Mesothelial cell of epicardium (in vitro differentiated cells): ENCODE measurements at places on chromosomes 16 and 17.

DNA sequence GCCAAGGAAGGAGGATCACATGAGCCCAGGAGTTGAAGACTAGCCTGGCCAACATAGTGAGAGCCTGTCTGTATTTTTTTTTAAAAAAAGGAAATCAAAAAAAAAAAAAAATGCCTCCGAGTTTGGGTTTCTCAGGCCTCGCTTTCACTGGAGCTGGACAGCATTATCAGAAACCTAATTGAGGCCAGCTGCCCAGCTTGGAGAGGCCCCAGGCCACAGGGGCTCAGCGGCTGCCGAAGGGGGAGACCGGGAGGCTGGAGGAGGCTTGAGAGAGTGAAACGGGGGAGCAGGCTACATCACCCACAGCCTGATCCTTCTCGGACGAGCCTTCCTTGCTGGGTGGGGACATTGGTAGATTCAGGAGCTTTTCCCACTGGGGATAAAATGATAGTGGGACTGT, 5.1 kb downstream of the TTYH2 start:
- H3K27ac ChIP-seq: no peak overlapping the region
- peaks cover 11% of the 10 kb centered on the region for H3K4me1 ChIP-seq
- no peak overlapping the region for H3K4me3 ChIP-seq
- H3K36me3 ChIP-seq: no peaks in the 10 kb centered on the region
- no peak for DNase-seq

DNA sequence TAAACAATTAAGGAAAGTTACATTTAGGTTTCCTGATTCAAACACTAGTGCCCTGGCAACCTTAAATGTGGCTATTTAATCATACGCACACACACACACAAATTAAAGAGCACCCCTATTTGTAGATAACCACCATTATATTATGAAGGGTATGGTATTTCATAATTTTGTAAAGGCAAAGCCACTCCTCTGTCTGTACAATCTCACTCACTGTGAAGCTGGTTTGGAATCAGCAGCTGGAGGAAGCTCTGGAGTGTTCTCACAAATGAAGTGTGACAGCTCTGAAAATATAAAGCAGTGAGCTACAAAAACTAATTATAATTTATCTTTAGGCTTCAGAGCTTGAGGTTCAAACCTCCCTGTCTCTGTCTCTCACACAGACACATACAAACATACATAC, 57.9 kb upstream of the KCNJ16 start:
- no peaks in the 10 kb centered on the region for H3K27me3 ChIP-seq
- H3K36me3 ChIP-seq: no peaks in the 10 kb centered on the region
- no peak overlapping the region for H3K4me3 ChIP-seq
- no peak for DNase-seq
- no peak overlapping the region for H3K27ac ChIP-seq
- H3K4me1 ChIP-seq: peaks cover 26% of the 10 kb centered on the region

DNA sequence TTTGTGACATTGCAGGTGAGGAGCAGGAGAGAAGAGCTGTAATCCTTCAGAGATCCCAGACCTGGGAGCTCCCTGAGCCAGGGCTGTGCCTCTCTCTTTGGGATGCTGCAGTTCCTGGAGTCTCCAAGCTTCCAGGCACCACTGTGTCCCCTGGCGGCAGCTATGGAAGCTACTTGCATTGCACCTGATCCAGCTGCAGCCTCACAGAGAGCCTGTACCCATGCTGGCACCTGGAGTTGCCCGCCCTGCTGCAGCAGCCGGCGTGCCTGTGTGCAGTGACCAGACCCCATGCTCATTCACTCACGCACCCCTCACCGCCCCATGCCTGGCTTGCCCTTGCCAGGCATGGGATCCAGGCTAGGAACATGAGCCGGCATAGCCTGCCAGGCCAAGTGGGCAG, 51.8 kb upstream of the MED9 start:
- peaks cover 23% of the 10 kb centered on the region for H3K27me3 ChIP-seq
- peaks cover 3% of the 10 kb centered on the region for H3K36me3 ChIP-seq
- DNase-seq: no peak
- H3K27ac ChIP-seq: no peak overlapping the region
- H3K4me1 ChIP-seq: no peaks in the 10 kb centered on the region

- H3K27me3 ChIP-seq: no peaks in the 10 kb centered on the region
- no peak for DNase-seq
- H3K36me3 ChIP-seq: no peaks in the 10 kb centered on the region
- H3K4me1 ChIP-seq: peaks cover 37% of the 10 kb centered on the region
- no peak overlapping the region for H3K4me3 ChIP-seq
These were observed 1.2 kb downstream of the KCNJ16 start for GRCh38 chr17:70076189-70076588.

- H3K27ac ChIP-seq: no peak overlapping the region
- DNase-seq: no peak
- H3K36me3 ChIP-seq: no peaks in the 10 kb centered on the region
- H3K27me3 ChIP-seq: no peaks in the 10 kb centered on the region
- H3K4me1 ChIP-seq: no peaks in the 10 kb centered on the region
These were observed 2169.6 kb downstream of the TP53TG3F start for GRCh38 chr16:35628976-35629375.

GRCh38 chr17:72538443-72538842, 417.6 kb downstream of the SOX9 start:
- no peaks in the 10 kb centered on the region for H3K27me3 ChIP-seq
- H3K36me3 ChIP-seq: peaks cover 15% of the 10 kb centered on the region
- no peak overlapping the region for H3K4me3 ChIP-seq
- H3K27ac ChIP-seq: no peak overlapping the region

DNA sequence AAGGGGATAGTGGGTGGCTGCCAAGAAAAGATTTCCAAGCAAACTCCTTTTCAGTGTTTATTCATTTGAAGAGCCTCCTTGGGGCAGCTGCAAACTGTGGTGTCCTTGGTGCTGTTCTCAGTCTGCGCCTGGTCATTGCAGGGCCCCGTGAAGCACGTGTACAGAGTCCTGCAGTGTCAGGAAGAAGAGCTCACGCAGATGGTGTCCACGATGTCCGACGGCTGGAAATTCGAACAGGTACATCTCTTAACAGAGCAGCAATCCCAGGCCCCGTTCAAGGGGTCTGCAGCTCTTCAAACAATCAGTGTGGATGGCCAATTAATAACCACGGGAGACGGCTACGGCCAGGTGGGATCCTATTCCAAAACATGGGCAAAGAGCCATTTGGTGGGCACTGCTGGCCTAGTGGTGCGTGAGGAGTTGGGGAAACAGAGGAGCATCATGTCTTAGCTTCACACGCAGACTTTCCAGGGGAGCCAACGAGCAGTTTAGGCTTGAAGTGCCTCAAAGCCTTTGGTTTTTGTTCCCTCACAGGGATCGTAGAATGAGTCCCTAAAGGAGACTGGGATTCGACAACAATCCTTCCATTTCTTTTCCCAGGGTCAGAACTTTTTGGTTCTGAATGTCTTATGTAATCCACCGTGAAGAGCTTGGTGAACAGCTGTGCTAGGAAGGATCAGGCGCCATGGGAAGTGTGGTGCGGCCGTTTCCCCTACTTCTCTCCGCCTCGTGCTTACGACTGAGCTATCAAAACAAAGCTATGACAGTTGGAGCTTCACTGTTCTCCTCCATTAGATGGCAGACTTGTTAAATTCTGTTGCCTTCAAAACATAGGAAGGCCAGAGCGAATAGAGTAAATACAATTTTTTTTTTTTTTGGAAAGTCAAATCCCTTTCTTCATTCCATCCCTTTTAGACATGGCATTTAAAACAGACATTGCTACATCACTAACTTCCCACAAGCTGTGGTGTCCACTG, 12.6 kb downstream of the KCTD2 start:
- H3K4me1 ChIP-seq: peaks cover 10% of the 10 kb centered on the region
- no peaks in the 10 kb centered on the region for H3K27me3 ChIP-seq
- H3K4me3 ChIP-seq: no peak overlapping the region
- H3K27ac ChIP-seq: no peak overlapping the region
- H3K36me3 ChIP-seq: peaks cover 29% of the 10 kb centered on the region

- peak; percentile 92 for DNase-seq
- no peak overlapping the region for H3K4me3 ChIP-seq
- peaks cover 11% of the 10 kb centered on the region for H3K36me3 ChIP-seq
- no peak overlapping the region for H3K27ac ChIP-seq
- peaks cover 13% of the 10 kb centered on the region for H3K4me1 ChIP-seq
These were observed 4.3 kb downstream of the THOC6 start for GRCh38 chr16:3027983-3028715.

DNA sequence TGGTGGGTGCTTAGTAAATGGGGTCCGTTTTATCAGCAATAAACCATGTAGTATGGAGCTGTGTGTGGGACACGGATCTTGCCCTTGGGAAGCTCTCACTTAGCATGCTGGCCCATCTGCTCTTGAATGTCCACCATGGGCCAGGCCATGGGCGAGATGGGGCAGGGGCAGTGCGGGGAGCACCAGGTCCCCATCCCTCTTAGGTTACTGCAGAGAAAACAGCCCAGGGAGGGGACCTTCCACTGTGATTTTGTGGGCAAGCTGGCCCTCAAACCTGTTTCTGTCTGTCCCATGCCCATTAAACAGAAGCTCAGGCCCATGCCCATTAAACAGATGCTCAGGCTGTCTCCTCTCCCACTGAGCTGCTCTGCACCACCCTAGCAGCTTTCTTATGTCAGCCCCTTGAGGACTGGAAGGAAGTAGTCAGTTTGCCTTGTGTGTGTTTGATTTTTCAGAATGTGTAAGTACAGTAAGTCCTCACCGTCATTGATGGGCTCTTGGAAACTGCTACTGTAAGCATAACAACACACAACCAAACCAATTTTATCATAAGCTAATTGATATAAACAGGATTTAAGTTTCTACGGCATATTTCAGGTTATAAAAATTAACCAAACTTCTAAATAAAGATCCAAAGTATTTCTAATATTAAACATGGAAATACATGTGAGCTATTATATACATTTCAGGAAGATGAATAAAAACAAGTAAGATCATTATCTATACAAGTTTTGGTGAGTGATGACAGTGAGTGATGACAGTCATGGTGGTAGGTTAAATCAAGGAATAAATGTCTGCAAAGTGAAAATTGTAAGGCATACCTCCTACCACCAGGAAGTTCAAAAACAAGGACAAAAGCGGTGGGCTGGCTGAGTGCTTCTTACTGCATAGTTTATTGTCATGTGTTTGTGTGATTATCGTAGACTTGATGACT, 11.5 kb downstream of the MPRIP start:
- peak overlapping the region; percentile 30 for H3K27ac ChIP-seq
- H3K36me3 ChIP-seq: peaks cover 3% of the 10 kb centered on the region
- no peak for DNase-seq
- no peak overlapping the region for H3K4me3 ChIP-seq

DNA sequence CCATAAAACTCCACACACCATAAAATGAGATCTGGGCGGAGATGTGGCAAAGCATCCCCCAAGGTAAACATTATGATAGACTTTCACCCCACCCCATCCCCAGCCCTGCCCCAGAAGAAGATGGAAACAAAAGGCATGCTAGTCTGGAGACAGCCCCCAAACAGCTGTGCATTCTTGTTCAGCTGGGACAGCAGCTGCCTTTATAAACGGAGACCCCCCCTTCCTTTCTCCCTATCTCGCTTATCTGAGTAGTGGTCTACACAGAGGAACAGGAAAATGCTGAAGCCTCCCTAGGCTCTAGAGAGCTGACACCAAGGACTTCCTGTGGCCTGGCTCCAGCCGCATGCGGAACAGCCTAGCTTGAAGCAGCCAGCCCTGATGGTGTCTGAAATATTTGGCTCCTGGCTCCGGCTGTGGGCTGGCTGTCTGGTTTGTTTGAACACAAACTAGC, 190.3 kb upstream of the ANKFN1 start:
- H3K4me3 ChIP-seq: no peak overlapping the region
- no peaks in the 10 kb centered on the region for H3K4me1 ChIP-seq
- DNase-seq: no peak
- peaks cover 10% of the 10 kb centered on the region for H3K27me3 ChIP-seq
- no peaks in the 10 kb centered on the region for H3K36me3 ChIP-seq
